OCI-M1 (cell line): ENCODE measurements at places on chromosomes 4 and X.

- peak; percentile 84 for DNase-seq
These were observed 560 bp upstream of the TMSB4X start for GRCh38 chrX:12974305-12974795.

- no peak for DNase-seq
These were observed 28.1 kb upstream of the TENM3 start for GRCh38 chr4:182215148-182215547.

DNA sequence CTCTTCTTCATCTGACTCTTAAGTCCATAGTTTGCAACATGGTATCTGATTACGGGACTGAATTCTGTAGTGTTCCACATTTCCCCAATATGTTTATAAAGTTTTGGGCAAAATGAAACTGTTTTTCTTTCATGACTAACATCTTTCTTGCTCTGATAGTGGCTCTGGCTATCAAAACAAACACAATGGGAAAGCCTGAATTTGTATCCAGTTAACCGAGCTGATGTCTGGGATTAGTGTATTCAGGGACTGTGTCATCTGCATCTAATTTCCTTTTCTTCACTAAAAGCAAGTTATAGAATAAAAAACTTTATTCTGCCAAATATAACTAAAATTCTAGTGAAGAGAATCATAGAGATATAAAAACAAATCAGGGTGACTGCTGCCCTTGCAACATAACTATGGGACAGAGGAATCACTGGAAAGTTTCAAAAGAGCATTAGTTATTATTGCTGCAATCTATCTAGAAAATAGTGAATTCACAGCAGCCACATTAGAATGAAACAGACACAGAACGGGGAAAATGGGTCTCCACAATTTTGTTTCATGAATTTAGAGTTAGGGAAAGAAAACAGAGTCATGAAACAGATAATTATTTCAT lies 61.3 kb downstream of the ANTXR2 start:
- peak; percentile 37 for DNase-seq

DNA sequence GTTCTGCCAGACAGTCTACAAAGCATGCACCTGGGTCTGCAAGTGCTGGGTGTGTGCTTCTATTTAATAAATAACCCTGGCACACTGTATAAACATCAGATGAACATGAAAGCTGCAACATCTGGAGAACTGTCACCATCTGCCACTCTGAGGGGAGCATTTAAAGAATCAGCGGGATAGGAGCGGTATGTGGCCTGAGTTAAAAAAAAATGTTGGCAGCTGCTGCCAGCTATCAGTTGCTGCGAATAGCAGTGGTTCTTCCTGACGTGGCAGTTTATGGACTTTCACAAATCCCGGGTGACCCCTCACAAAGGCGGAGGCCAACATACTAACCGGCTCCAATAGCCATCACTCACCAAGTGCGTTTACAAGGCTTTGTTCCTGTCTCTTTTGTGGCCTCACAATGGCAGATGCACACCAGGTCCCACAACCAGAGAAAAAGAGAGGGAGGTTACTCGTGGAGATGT lies 95.1 kb downstream of the RASL11B start:
- no peak for DNase-seq

DNA sequence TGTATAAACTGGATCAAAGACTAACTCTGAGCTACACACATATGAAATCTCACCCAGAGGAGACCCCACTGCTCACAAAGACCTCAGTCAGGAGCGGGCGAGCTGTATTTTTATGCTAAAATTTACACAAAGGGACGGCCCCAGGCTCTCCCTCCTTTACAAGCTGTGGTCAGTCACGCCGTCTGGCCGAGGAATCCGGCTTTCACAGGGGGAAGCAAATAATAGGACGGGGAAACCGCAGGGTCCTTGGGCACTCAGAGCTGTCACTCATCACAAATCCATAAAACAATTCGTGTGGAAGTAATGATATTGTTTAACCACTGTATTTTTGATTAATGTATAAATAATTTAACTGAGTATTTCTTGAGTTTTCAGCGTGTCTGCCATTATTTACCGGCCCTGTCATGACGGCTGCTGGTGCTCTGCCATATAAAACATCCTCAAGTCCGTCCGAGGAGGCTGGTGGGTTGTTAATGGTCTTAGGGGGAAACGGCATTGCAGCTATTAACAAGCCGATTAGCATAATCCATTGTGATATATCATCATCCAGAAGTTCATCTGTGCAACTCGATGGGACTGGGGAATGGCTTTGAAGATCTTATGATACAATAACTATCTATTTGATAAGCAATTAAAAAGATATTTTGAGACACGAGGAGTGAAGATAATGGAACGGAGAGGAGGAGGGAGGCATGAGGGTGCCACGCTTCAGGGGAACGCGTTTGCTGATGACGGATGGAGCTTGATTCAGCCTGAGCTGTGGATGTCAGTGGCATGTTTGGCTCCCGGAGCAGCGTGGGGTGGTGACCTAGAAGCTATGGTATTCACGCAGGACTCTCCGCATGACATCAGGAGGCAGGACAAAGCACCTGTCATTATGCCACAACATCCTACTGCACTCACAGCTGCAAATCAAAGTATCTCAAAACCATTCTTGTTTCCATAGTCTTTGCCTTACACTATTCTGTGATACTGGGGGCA lies 150.9 kb downstream of the SHOX start:
- DNase-seq, result no peak

DNA sequence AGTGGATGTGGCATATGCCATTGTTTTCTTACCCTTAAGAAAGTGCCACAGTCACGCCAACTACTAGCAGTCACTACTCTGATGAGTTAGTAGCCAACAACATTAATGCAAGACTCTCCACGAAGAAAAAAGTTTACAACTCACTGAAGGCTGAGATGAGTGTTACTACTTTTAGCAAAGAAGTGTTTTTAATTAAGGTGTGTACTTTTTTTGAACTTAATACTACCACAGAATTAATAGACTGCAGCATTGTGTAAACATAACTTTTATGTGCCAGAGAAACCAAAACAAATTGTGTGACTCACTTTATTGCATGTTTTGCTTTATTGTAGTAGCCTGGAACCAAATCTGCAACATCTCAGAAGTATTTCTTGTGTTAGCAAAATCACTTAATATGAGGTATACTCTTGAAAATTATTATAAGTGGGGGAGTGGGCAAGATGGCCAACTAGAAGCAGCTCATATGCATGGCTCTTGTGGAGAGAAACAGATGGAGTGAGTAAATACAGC lies 2.2 kb upstream of the UGT2B4 start:
- no peak for DNase-seq

DNA sequence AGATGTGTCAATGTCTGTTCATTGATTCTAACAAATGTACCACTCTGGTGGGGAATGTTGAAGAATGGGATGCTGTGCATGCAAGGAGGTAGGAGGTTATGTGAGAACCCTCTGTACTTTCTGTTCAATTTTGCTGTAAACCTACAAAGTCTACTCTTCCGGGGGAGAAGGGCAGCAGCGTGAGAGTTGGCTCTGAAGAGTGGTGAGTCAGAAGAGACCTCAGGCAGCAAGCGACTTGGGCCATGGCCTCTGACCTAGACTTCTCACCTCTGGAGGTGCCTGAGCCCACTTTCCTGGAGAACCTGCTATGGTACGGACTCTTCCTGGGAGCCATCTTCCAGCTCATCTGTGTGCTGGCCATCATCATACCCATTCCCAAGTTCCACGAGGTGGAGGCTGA lies 26.7 kb downstream of the MANBA start:
- no peak for DNase-seq

GRCh38 chr4:24771241-24771640 lies 24.1 kb upstream of the SOD3 start:
- no peak for DNase-seq

DNA sequence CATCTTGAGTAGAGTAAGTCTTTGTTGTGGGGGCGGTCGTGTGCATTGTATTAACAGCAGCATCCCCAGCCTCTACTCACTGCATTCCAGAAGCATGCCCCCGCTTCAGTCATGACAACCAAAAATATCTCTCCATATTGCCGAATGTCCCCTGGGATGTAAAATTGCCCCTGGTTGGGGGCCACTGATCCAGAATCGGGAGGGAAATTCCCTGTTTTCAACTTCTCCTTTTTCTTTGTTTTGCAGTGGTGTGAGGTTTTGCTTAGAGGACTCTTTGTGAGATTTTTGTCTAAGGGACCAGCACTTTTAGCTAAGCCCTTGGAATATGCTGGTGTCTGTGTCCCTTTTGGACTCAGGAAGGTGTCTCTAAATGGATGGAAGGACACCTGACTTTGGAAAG lies 3.0 kb upstream of the IL13RA1 start:
- peak; percentile 46 for DNase-seq

DNA sequence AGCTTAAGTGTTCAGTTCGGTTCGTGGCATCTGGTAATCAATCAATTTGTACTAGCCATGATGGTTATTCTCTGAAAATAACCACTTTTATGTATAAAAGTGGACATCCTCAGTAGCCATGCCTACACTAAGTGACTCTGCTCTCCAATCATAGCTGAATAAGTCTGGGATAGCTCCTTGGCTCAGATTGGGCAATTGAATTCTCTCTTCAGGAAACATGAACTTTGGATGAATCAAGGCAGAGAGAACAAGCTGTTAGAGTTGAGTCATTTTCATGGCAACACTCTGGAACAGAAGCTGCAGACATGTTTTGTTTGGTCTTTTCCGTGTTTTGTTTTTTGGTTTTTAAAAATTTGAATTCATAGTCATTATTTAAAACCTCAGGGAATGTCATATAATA lies 66.8 kb upstream of the TMEM164 start:
- no peak for DNase-seq

DNA sequence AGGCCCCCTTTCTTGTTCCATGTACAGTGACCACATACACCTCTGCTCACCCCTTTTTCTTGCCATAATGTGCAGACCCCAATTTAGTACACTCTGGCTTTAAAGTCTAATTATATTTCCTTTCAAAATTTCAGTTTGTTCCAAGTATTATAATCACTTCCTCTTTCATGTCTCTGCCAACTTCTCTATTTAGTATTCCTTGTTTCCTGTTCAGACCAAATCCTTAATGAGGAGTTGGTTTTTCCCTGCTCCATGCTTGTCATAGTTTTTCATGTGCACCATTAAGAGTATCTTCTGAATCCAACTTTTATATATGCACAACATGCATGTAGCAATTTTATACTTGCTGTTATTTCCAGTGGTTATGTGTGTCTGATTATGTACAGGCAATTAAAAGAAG lies 32.3 kb downstream of the USP53 start:
- DNase-seq, result peak; percentile 23

DNA sequence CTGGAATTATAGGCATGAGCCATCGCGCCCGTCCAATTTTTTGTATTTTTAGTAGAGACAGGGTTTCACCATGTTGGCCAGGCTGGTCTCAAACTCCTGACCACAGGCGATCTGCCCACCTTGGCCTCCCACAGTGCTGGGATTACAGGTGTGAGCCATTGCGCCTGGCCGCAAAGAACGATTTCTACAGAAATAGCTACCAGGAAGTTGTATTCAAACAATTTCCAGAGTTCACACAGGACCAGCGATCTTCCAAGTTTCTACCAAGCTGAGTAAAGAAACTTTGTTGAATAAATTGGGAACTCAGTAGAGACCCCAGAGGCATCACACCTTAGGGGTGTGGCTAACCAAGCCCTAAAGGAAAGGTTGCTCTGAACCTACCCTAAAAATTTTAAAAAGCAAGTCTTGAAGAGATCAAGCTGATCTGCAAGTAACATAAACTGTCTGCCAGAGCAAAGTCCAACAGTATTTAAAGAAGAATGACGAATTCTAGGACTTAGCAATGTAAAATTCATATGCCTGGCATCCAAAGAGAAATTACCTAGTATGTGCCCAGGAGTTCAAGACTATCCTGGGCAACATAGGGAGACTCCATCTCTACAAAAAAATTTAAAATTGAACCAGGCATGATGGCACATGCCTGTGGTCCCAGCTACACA lies 48.4 kb upstream of the USP9X start:
- no peak for DNase-seq

- DNase-seq, result no peak
These were observed 1.1 kb downstream of the PHOX2B start for GRCh38 chr4:41747230-41748055.

DNA sequence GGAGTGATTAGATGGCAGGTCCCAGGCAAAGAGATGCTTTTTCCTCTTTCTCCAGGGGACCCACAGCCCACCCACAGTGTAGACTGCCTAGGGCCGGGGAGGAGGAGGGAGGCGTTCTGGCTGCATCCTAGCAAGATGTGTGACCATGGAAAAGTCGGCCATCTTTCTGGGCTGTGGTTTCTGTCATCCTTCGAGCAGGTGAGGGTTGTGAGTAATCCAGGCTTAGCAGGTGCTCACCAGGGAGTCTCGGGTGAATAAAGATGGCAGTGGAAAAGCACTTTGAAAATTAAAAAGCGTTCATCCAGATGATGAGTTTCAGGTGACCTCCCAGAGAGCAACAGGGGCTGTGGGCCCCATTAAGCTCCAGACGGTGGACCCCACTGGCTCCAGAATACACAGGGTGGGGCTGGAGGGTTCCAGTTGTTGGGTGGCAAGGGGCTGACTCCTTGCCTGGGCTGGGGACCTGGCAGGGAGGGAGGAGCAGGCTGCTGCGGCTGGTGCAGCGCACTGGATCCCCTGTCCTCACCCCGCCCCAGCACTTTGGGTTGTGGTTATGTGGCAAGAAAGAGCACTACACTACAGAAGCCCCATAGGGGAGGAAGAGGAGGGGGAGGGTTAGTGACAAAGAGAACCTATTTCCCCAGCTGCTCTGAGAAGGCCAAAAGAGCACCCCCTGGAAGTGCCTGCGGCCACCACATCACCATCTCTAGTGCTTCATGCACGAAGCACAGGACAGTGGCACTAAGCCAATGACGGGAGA lies 23.7 kb downstream of the ELF4 start:
- DNase-seq, result peak; percentile 90
